ENCODE measurements at places on chromosomes 2 and 18.

DNA sequence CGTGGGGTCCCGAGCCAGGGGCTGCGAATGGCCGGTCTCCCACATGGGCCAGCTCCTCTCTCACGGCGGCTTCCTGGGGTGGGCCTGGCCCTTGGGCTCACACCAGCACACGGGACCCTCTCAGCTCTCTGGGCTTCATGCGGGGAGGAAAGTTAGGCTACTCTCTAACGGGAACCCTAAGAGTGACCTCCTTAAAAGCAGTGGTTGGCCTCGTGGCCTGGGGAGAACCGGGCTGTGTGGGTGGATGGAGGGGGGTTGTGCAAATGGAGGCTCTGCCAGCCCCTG, 25.8 kb downstream of the RTP5 start:
- DNase-seq: no peak

DNA sequence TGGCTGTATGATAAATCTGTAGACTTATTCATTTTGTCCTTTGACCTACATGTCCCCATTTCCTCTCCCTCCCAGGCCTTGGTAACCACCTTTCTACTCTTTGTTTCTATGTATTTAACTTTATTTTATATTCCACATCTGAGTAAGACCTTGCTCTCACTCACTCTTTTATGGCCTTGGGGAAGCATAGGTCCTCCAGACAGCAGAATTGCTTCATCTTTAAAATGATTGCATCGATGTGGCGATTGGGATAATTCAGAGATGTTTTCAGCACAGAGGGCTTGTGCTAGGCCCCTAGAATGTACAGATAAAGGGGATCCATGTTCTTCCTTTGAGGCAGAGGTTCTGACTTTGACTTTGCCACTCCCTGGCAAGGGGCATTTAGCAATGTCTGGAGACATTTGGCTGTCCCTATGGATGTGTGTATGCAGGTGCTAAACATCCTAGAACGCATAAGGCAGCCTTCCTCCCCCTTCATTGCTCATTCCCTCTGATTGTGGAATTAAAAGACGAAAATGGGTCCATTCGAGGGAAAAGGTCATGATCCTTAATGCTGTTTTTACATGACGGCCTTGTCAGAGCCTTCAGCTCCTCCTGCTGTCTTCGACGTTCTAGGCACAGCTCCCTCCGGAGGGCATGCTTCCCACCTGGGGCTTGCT, 1.2 kb upstream of the GPR39 start:
- no peak for DNase-seq

- no peak for DNase-seq
Measured at GRCh38 chr2:43737855-43738254, 36.0 kb upstream of the DYNC2LI1 start.

DNA sequence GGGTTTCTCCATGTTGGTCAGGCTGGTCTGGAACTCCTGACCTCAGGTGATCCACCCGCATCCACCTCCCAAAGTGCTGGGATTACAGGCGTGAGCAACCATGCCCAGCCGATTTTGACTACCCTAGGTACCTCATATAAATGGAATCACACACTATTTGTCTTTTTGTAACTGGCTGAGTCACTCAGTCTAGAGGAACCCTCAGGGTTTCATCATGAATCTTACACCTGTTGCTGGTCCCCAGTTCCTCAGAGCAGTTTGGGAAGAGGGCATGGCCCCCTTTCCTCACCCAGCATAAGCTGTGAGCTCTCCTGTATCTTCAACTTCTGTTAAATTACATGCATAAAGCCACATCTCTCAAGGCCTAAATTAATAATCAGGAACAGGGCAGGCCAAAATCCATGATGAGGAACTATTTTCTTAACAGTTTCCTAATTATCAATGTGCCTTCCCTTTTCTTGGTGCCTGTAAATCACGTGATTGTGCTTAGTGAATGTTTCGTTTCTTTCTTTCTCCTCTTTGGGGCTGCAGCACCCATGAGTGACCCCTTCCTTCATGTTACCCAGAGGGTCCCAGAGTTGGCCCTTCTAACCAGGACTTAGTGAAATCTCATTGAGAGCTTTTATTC, 20.9 kb downstream of the DYSF start:
- DNase-seq: no peak

- DNase-seq: no peak
Measured at GRCh38 chr2:179936654-179937053, 70.4 kb downstream of the CWC22 start.

- DNase-seq: no peak
Measured at GRCh38 chr2:75994759-75995158, 284.0 kb upstream of the GCFC2 start.

DNA sequence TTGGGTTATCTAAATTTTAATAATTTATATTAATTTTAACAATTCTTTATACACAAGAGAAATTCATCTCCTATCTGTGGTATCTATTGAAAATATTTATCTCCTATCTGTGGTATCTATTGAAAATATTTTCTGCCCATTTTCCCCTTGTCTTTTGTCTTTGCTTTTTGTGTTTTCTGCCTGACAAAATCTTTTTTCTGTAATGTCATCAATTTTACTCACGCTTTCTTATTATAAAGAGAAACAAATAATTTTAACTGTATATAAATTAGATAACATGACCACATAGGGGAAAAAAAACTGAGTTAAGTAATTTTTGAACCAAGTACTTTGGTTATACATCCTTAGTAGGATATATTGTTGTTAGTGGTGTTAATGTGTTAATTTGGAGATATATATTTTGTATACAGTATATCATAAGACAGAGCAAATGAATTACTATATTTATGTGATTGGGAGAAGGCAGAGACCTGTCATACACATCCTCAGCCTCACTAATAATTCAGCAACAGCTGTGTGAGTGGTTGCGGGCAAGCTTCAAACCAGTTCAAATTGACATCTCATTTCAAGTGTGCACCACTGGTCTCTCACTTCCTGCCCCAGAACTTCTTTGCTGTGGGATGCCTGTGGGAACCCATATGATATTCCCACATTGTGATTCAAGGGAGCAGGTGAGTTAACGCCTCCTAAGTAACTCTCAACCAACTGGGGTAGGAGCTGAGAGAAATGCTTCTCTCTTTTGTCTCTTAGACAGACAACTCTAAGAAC, 292.4 kb downstream of the SP3 start:
- DNase-seq: no peak

GRCh38 chr2:148989882-148990493, 48.5 kb upstream of the LYPD6B start:
- peak; percentile 43 for DNase-seq
